ENCODE measurements at places on chromosomes 16 and 17.

GRCh38 chr17:6393351-6393952 lies 41.5 kb downstream of the AIPL1 start:
- no peak for DNase-seq

DNA sequence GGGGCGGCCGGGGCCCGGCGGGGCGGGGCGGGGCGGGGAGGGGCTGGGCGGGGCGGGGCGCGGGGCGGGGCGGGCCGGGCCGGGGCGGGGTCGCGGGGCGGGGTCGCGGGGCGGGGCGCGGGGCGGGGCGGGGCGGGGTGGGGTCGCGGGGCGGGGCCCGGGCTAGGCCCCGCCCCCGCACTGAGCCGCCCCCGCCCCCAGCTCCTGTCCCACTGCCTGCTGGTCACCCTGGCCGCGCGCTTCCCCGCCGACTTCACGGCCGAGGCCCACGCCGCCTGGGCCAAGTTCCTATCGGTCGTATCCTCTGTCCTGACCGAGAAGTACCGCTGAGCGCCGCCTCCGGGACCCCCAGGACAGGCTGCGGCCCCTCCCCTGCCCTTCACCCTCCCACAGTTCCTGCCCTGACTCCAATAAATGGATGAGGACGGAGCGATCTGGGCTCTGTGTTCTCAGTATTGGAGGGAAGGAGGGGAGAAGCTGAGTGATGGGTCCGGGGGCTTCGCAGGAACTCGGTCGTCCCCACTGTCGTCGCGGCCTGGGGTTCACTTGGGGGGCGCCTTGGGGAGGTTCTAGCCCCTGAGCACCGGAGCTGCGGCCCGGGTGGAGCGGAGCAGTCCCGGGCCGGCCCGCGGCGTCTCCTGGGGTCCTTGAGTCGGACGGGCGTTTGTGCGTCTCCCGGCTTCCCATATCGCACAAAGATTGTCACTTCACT lies 795 bp upstream of the HBM start:
- DNase-seq, result no peak

GRCh38 chr16:73746554-73746953 lies 550.1 kb upstream of the PSMD7 start:
- no peak for DNase-seq

- no peak for DNase-seq
These were observed 25.6 kb upstream of the NPTX1 start for GRCh38 chr17:80501741-80502577.

DNA sequence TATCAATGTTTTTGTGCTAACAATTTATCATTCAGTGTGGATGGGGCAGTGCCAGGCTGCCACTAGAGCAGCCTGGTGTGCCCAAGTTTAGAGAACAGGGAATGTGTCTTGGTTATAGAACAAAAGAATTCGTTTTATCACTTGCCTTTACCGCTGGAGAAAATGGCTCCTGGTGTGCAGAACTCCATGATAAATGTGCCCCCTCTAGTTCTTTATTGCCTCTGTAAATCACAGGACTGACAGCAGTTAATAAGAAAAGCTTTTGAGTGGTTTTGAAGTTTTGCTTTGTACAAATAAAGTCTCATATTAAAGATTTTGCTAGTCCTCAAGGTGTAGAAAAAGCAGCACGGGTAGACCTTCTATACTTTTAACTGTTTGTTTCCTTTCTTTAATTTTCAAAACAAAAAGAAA lies 28.2 kb upstream of the PSMD7 start:
- no peak for DNase-seq

DNA sequence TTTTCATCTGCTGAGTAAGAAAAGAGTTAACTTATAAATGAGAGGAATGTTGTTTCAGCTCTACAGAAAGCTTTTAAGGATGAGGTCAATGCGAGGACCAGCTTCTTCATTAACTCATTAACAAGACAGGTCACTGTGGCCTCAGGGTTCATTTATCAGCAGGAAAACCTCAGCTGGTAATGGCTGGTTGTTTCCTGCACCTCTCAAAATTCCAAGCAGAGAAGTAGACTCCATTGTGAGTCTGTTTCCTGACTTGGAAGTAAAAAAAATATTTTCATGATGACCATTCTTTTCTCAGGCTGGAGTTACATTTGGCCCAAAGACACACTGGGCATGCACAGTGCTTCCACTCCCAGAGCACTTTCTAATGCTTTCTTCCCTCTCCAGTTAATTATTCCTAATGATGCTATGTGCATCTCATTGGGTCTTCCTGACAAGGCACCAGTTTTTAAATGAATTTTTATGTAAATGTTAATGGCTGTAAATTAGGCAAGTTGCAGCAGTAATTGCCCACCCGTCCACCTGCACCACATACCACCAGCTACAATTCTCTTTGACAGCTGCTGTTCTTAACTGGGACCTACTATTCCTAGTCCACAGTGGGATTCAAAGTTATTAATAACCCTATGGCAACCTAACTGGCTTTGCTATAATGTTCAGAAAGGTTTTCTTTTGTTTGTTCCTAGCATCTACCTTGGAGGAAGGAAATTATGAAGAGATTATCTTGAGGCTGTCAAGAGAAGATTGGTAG lies 89.5 kb upstream of the BCAR1 start:
- DNase-seq, result no peak

DNA sequence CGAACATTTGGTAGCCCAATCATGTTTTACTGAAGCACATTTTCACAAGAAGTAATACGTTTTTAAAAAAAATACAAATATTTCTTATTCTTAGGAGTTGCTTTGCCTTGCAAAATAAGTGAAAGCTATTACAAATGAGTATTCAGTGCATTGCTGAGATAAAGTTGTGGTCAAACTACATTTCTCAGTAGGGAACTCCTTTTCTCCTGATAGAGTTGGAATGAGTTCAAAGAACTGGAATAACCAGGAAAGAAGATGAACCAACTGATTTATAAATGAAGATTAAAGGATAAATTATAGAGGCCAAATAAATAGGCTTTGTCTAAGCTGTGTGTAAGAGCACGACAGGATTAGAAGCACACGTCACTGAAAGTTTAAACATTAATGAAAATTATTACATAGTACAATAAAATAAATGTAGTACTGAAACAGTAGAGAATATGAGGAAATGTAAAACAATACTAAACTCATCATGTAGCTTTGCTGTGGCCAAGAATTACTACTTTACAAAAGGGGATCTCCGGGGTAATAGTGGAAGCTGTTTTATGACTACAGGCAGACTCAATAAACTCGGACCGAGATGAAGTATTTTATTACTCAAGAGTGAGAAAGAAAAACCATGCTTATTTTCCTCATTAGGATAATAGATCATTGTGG lies 73.6 kb downstream of the KCNJ2 start:
- DNase-seq, result no peak

DNA sequence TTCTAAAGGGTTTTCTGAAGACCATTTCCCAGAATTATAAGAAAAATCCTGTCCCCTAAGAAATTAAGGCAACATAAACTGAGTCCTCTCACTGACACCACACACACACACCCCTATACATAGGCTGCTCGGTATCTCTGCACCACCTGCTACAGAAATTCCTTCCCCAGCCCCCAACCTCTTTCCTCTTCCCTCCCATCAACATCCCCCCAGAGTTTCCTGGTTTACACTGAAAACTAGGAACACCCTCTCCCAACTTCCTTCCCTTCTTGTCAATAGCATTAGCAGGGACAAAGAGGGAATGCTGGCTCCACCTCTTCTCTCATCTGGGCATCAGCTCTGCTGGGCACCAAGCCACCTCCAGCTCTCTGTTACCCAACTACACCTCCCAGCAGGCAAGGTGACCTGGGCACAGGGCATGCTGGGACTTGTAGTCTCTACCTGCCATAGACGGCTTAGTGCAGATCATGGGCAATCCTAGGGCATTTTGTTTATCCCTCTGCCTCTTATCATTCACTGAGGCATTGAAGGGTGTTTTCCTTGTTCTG lies 15.7 kb downstream of the CAVIN1 start:
- DNase-seq, result peak; percentile 64

DNA sequence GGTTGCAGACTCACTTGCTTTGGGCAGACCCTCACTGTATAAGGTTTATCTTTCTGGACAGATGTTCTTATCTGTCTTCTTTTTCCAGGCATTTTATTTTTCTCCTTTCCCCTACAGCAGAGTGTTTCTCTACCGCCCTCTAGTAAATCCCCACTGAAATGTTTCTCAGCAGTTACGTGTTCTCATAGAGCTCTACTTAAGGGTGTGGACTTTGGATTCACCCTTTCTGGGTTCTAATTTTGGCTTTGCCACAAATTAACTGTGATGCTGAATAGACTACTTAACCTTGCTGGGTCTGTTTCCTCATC lies 2.0 kb downstream of the ADAT1 start:
- no peak for DNase-seq

GRCh38 chr16:11459722-11460121 lies 114.5 kb downstream of the RMI2 start:
- DNase-seq, result no peak

DNA sequence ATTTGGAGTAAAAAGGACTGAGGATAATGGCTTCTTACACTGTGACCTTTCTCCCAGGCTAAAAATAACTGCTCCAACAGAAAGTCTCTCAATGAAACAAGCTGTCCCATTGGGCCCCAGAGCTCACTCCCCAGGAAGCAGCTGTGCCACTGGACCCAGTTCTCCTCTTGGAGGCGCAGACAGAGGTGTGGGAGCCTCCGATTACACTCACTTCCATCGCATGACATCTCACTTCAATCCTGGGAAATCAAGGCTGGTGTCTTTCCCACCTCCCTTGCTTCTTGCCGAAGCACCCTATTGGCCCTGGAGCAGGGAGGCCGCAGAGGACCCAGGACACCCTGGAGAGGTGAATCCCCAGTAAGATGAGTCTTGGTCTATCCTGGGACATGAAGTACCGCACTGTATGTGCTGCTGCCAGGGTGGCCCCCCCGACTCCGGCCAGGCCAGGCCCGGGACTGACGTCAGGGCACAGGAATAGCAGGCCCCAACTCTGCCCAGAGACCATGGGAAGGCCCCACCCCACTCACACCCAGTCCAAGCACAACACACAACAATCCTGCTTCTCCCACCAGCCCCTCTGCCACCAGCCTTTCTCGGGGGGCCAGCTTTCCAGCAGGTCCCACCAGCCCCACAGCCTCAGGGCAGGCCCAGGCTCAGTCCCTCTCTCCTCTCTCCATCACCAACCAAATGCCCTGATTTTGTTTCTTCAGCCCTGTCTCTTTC lies 29.5 kb downstream of the SRL start:
- no peak for DNase-seq

- no peak for DNase-seq
These were observed 106.3 kb upstream of the SIAH1 start for GRCh38 chr16:48491517-48491916.

GRCh38 chr16:81421126-81421525 lies 23.5 kb upstream of the CMIP start:
- no peak for DNase-seq

GRCh38 chr16:65658349-65658748 lies 536.5 kb upstream of the CDH11 start:
- no peak for DNase-seq

GRCh38 chr16:53465606-53466280 lies 31.5 kb downstream of the RBL2 start:
- DNase-seq, result no peak

DNA sequence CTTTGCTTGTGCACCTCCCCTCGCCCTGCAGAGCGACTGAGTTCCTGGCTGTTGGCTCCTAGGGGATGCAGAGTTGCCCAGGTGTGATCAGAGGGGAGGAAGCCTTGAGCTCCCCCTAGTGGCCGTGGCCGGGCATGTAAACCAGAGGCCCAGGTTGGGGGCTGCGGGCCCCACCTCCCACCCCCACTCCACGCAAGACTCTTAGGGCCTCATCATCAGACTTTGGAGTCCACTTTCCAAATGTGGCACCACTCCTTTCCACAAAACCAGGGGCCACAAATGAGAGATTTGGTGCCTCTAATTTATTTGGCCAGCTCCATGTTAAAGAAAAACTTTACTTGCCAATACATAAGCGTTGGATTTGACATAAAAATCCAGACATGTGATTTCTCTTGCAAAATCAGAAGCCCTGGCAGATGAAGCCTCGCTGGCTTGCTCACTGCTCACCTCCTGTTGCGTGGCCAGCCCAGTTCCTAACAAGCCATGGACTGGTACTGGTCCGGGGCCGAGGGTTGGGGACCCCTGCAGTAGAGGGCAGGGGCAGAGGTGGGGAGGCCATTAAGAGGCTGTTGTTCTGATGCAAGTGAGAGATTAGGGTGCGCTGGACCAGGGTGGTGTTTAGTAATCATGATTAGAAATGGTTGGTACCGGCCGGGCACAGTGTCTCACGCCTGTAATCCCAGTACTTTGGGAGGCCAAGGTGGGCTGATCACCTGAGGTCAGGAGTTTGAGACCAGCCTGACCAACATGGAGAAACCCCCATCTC lies 28.7 kb upstream of the GAS7 start:
- peak; percentile 4 for DNase-seq

DNA sequence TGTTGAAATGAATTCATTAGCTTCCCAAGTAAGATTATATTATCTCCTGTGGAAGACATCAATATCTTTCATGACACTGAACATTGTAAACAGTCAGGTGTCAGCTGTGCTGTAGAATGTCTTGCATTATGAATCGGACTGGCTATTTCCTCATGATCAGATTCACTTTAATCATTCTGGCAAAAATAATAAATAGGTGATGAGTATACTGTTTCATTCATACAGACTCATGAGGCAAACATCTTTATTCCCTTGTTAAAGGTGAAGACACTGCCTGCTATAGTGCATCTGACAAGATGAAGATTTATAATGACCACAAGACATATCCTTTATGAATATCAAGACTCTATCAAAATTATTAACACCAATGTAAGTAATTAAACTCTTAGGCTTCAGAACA lies 51.3 kb upstream of the ARL6IP1 start:
- DNase-seq, result no peak

DNA sequence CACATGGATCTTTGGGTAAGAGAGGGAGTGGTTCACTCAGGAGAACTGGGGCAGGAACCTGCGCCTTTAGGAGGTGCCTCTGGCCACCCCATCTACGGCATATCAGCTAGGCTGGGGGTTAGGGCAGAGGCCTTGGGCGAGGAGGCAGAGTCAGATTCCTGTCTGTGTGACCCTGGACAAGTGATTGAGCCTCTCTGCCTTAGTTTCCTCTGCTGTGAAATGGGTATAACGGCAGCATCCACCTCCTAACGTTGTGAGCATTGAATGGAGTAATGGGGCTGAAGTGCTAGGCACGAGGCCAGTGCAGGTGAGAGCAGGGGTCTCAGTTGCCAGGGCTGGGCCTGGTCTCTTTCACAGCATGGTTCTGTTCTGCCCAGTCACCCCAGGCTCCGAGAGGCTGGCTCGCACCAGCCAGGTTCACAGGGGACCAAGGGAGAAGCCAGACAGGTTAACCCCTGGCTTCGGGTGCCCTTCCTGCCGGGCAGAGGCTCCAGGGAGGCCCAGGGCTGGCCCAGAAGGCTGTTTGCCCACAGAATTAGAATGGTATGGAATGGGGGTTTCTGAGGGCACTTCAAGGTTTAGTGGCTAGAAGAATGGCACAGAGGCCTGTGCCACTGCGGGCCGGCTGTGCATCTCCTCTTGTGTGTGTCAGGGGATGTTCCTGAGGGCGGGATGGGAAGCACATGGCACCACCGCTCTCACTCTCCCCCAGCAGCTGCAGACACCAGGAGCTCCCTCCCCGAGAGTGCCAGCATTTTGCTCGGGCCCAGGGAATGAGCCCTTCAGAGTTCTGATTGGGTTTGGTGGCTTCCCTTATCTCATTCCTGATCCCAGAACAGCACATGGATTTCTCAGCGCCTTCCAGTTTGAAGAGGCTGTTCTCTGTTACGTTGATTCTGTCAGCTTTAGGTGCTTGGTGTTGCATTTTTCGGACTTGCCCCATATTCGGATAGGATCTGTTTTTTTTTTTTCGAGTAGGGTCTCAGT lies 23.8 kb downstream of the UNC13D start:
- DNase-seq, result no peak
